CD4-positive, alpha-beta T cell treated with Interleukin-4 for 4 hours (primary cell): ENCODE measurements at places on chromosomes 11 and 22.

DNA sequence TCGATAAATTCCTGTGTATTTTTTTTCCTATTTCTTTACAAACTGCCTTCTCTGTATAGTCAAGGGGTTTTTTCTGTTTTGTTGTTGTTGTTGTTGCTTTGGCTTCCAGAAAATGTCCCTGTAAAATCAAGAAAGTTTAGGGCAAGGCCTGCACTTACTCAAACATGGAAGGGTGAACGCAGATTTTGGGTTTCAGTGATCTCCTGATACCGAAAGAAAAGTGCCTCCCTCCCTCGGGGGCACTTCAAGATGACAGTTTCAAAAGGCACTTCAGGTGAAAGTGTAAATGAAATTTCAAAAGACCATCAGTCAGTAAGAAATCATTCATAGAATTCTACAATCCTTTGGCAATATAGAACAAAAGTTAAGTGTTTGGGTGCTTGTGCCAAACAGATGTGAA is 43.4 kb upstream of the TMPRSS4 start:
- DNase-seq = no peak

DNA sequence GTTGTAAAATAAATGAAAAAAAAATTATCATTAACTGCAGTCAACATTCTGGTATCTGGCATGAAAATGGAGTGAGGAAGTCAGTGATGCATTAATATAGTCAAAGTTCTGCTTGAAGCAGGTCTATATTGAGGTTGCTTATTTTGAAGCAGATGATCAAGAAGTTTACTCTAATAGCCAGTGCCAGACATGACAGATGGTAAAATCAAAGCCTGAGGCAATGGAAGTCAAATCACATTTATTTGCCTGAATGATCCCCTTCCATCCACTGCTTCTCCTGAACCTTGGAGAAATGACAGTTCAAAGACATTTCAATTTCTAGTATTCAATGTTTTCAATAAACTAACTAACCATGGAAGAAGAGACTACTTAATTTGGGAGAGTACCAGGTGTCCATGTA is 430.0 kb downstream of the FAM181B start:
- no peak for DNase-seq

GRCh38 chr11:16607675-16608644 is 130.5 kb upstream of the C11orf58 start:
- DNase-seq = no peak

DNA sequence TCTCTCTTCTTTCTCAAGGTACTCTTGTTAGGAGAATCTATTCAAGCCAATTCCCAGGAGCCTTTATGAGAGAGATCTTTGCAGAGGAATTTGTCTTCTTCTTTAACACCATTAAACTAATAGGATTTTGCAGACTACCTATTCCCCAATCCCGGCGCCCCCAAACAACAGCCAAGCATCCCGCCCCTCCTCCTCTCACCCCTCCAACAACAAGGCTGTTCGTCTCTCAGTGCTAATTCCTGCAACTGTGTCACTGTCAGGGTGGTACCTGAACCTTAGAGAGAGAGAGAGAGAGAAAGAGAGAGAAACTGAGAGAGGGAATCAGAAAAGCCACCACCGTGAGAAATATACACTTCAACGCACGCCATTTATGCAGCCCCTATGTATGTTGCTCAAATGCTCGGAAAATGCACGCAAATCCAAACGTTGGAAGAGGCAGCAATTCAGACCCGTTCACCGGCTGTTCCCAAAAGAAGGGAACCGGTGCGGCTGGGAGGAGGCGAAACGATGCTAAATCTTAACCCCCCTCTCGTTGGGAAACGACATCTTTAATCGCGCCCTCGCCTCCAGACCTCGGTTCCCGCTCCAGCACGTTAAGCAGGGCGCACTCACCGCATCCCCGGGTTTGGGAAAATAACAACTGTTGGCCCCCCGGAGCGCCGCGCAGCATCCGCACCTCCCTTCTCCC is 961 bp downstream of the KCNA4 start:
- no peak for DNase-seq

DNA sequence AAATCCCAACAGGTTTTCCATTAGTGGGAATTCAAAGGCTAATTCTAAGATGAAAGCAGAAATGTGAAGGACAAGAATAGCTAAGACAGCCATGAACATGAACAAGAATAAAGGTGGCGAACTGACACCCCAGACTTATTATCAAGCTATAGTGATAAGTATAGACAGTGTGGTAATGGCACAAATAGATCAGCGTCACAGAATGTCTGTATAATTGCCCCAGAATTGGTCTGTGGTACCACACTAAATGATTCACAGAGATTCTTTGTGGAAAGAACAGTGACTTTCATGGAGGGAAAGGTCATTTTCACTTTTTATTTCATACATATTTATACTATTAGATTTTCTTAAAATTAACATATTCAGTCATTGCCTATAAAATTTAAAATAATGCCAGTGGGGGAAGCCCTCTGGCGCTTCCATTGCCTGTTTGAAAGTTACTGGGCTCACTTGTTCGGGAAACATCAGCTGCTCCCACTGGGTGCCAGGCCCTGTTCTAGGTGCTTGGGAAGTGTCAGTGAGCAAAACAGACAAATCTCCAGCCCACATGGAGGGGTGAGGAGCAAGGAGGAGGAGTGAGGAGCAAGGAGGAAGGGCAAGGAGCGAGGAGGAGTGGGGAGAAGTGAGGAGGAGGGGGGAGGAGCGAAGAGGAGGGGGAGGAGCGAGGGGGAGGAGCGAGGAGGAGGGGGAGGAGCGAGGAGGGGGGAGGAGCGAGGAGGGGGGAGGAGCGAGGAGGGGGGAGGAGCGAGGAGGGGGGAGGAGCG is 11.3 kb upstream of the NLRP6 start:
- peak; percentile 40 for DNase-seq
